ENCODE measurements at places on chromosomes 1 and 21.

GRCh38 chr1:159944623-159945455 is 574 bp downstream of the IGSF9 start:
- DNase-seq: no peak

- DNase-seq: no peak
Observed at GRCh38 chr1:218444588-218444987, 99.5 kb downstream of the TGFB2 start.

DNA sequence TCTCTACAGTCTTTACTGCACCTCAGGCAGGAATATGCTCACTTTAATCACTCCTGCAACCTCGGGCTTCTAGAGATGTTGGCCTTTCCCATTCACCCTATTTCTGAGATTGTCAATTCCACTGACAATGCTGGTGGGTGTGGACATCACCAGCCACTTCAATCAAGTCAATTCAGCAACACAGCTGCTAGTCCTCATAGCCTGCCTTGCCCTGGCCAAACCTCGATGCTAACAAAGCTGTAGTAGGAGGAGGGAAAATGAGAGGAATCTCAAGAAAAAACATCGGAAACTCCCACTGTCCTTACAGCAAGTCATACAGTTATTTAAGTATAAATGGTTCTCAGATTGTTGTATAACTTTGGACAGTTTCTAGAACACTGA is 155.0 kb downstream of the KCNH1 start:
- DNase-seq: no peak

DNA sequence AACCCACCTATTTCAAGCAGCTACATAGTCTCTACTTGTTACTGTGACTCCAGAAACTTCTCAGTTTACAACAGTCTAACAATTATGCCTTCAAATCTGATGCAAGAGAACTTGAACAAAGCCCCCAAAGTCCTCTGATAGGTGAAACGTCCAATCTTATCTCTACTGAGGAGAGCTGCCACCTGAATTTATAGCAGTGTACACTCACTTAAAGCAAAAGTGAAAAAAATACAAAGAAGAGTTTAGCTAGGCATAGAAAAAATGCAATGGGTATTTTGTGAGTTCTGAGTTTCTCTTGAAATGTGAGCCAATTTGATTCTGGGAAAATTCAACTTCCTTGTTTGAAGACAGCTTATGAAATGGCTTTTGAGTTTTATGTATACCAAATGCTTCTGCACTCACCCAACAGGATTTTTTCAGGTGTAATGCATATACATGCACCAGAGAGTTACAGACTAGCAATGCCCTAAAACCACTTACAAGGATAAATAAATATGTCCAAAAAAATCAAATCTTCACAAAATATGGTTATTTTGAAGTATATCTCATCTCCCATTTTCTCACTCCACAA is 17.8 kb upstream of the CLIC6 start:
- no peak for DNase-seq

GRCh38 chr1:181583598-181583997 is 100.3 kb downstream of the CACNA1E start:
- DNase-seq: no peak

DNA sequence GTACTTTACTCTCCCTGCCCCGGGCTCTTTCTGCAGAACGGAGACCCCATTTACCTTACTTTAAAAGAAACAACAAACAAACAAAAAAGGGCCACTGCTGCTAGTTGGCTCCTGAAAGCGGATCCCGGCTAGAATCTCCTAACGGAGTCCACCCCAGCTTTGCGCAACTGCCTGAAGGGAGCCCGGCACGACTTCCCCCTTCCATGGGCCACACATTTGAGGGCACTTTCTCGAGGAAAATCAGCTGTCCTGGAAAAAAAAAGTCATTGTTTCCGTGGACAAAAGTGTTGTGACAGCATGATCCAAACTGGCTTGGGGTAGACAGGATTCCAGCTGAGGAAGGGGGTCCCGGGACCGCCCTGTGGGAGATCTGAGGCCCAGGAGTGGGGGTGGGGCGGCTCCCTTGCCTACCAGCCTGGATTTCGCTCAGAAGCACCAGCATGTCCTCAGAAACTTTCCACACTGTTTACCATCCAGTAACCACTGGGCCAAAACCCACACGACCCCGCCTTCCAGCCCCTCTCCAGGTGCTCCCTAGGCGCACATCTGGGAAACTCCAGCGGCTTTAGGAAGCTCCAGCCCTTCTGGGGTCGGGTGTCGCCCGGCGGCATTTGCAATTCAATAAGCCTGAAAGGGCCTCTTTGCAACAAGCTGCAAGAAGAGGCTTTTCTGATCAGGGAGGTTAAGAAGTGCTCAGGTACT is 4.8 kb downstream of the RIPK4 start:
- DNase-seq: no peak

- no peak for DNase-seq
Observed at GRCh38 chr1:47249755-47250154, 17.7 kb upstream of the TAL1 start.

GRCh38 chr1:25735956-25736529 is 64.0 kb upstream of the SELENON start:
- DNase-seq: no peak

DNA sequence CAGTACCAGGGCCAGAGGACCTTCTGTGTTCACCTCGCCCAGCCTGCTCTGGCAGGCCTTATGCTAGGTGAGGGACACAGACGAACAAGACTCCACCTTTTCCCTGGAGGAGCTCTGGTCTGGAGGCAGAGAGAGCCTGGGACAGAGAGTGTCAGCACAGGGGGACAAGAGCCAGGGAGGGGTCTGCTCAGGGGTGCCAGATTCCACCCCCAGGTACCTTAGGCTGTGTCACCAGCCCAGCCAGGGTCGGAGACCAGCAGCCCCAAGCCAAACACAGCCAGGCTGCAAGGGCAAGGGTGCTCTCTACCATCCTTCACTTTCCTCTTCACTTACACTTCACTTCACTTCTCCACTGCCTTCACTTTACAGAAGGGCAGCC is 4.3 kb upstream of the LRP8 start:
- DNase-seq: no peak

DNA sequence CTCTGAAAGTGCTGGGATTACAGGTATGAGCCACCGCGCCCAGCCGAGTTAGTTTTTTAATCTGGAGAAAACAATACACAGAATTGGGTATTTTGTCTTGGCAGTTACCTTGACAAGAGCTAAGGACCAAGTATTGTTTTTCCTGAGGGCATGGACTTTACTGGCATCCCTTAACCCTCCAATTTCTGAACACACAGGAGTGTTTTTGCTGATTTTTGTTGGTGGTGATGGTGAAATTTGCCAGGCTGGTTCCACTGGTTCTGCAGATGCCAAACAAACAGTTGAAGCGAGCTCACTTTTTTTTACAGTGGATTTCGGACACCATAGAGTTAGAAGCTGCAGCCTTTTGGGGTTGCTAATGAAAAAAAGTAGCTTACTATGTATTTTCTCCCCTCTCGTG is 37.2 kb upstream of the SH3D21 start:
- DNase-seq: no peak

- DNase-seq: no peak
Observed at GRCh38 chr21:37088186-37088735, 15.2 kb downstream of the TTC3 start.

DNA sequence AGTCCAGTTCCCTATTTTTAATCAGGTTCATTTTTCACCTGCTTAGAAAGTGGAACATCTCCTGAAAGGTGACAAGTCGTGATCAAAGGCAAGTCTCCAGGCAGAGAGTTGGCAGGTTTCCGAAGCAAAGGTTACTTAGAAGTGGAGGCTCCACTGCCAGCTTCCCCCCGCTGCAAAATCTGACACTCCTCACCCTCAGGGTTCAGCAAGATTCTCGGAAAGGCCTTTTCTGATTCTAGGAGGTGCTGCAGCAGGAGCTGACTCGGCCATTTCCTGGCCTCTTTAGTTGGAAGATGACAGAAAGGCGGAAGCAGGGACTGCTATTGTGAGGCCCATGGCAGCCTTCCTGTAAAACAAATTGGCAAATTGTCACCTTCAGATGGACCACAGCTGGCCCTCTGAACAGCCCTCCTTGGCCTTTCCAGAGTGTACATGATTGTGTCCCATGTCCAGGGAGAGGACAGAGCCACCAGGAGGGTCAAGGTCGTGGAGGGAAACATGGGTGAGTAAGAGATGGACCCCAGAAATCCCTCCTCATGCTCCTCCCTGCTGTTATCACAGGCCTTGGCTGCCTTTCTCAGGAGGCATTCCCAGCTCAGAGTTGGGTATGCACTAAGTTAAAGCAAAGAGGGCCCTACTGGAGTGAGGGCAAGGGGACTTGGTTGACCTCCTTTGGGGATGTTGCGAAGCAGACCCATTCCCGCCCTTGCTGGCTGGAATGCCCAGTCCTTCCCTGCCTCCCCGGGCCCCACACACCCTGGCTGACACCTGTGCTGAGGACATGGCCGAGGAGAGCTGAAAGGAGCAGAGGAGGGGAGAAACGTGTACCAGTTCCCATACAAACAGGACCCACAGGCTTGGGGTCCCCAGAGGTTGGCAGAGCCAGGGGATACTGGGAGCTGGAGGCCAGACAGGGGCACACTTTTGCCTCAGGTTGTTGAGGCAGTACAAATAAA is 115.5 kb upstream of the IRF2BP2 start:
- no peak for DNase-seq

DNA sequence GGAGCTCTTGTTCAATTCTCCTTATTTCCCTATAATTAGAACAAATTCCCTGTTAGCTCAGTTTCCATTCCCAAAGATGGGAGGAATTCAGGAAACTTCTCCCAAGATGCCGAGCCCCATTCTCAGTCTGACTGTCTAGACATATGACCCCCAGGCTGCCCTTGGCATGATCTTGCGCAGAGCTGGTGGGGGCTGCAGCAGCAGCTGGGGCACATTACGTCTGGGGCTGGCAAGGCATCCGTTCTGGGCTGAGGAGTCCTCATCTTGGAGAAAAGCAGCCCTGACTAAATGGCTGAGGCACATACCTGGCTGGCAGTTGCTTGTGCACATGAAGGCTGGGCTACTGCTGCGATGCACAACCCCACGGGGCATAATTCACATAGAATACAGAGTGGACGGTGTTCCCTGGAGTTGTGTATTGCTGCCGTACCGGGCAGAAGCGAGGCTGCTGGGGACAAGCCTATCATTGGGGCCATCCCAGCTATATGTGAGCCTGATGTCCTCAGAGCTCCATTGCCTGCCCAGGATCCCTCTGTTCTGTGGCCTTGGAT is 36.4 kb upstream of the TRABD2B start:
- no peak for DNase-seq

DNA sequence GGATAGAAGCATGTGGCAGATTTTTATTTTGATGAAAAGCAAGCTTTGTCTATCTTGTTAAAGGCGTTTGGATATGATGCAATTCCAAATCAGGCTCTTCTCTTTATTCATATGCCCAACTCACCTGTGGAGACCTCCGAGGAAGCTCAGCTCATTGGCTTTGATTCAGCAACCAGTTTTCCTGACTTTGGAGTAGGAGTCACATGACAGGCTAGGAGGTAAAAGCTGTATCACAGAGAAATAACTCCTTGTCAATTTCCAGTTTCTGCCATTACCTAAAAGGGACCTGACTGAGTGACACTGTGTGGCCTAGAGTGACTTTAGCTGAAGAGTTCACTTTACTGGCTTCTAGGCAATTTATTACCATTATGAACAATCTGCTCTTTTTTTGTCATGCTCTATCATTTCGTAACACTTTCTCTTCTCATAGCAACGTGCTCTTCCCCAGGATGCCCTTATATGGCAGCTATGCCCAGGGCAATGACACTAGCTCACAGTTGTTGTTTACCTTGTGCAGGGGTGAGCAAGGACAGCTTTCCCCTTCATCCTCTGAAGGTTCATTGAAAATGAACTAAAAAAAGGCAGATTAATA is 107.2 kb downstream of the KCNK1 start:
- DNase-seq: no peak

DNA sequence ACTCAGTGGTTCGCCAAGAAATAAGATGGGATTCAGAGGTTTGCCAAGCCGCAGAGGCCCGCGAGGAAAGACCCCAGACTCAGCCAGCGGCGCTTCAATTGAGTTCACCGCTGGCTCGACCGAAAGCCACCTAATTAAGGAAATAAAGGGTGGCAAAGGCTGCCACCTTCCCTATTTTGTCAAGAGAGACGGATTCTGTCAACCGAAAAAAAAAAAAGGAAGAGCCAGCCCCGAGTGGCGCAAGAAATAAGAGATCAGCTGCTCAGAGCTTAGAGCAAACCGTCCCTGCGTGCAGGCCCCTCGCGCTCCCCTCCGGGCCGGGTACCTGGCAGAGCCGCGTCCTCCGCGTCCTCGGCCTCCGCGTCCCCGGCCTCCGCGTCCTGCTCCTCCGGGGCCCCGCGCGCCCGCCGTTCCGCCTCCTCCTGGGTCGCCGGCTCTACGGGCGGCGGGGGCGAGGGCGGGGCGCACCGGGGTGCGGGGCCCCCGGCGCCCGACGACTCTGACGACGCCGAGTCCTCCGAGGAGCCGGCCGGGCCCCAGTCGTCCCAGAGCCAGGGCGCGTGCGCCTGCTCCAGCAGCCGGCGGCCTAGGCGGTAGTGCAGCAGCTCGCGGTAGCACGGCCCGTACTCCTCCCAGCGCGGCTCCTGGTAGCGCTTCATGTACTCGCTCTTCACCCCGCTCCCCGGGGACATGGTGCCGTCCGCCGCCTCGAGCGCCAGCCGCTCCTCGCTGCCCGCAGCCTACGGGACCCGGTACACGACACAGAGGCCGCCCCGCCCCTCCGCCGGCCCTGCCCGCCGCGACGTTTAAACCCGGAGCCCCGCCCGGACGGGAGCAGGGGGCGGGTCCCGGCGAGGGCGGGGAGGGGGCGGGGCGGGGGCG is 832 bp downstream of the CCSAP start:
- peak; percentile 26 for DNase-seq

GRCh38 chr1:232922485-232922884 is 27.9 kb upstream of the NTPCR start:
- DNase-seq: no peak

GRCh38 chr1:160807247-160807646 is 11.3 kb downstream of the LY9 start:
- DNase-seq: no peak

- no peak for DNase-seq
Observed at GRCh38 chr1:9629445-9630201, 21.9 kb upstream of the PIK3CD start.

- no peak for DNase-seq
Observed at GRCh38 chr1:209176866-209177430, 406.6 kb upstream of the CAMK1G start.

DNA sequence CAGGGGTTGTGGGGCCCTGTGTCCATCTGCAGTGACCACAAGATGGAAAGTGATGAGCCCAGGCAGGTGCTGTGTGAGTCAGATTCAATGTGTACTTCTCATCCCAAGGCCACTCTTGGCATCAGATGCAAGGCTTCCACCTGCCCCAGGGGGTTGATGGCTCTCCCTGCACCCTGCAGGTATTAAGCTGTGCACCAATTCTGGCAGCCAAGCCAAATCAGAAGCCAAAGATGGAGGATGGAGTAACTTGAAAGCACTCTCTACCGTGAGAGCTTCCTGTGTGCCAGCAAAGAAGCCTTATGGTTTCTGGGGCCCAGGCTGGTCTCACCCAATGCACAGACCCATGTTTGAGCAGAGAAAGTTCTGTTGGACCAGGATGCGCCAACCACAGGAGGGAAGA is 44.3 kb upstream of the TENT5C start:
- no peak for DNase-seq

All from HS-5 (cell line).